Brain (organoid and tissue), 16 donors: ENCODE measurements at places on chromosomes 5 and 9.

- DNase-seq: no peak
Measured at GRCh38 chr9:96029722-96030530, 154.4 kb downstream of the ERCC6L2 start.

GRCh38 chr5:135426102-135427082, 20.8 kb downstream of the DCANP1 start:
- DNase-seq: no peak

DNA sequence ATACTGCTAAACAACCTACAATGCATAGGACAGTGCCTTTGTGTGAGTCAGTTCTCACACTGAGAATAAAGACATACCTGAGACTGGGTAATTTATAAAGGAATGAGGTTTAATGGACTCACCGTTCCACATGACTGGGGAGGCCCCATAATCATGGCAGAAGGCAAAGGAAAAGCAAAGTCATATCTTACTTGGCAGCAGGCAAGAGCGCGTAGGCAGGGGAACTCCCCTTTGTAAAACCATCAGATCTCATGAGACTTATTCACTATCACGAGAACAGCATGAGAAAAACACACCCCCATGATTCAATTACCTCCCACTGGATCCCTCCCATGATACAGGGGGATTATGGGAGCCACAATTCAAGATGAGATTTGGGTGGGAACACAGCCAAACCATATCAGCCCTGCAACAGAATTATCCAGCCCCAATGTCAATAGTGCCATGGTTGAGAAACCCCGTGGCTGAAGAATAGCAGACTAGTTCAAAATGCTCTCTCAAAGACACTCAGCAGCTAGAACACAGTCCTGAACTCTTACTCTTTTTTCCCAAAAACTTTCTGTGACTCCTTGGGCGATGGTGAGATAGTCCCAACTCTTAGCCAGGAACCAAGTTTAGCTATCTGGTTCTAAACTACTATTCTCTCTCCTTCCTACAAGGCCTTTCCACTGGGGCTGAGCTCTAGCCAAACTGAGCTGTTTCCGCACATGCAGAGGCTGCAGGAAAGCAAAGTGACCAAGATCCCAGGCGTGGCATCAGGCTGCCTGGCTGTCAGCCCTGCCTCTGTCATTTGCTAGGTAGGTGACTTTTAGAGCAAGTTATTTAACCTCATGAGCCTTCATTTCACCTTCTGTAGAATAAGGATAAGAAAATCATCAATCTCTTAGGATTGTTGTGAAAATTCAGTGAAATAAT, 21.7 kb downstream of the FAT2 start:
- DNase-seq: no peak

DNA sequence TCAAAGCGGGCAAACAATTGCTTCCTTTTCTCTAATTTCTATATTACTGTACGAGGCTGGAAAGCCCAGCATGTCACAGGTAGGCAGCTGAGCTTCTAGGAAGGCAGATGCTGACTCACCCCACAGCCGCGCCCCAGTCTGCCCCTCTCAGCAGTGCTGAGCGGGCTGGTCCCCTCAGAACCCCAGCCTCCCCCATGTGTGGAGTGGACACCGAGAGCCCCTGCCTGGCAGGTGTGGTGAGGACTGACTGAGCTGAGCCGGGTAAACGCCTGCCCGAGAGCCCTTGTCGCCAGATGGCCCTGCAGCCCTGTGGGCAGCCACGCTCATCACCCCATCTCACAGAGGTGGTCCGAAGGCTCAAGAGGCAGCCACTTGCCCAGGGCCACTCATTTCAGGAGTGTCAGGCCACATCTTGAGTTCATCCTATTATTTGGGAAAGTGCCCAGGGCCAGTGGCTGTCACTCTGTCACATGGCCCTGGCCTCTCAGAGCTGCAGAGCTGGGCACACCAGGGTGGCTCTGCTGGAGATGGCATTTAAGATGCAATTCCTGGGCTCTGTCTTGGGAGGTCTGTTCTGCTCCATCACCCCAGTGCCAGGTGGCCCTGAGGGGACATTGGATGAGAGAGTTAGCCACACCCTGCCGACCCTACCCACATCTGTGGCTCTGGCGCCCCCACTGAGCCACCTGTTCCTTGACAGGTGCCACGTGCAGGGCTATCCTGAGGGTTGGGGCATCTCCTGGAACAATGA, 12.4 kb downstream of the CARD19 start:
- DNase-seq: no peak

DNA sequence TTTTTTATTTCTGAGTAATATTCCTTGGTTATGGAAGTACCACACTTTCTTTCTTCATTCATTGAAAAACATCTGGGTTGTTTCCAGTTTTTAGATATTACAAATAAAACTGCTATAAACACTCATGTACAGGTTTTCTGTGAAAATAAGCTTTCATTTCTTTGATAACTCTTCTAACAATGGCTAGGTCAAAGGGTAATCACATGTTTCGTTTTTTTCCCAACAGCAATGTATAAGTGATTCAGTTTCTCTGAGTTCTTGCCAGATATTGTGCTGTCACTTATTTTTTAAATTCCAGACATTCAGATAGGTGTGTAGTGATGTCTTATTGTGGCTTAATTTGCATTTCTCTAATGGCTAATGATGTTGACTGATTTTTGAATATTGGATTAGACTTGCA, 16.7 kb upstream of the TNPO1 start:
- no peak for DNase-seq

- DNase-seq: no peak
Measured at GRCh38 chr5:165152058-165152457, 1646.6 kb downstream of the MAT2B start.

- DNase-seq: peak; percentile 62
Measured at GRCh38 chr9:92242260-92243136, 51.0 kb downstream of the IARS1 start.

- no peak for DNase-seq
Measured at GRCh38 chr9:134968011-134968822, 50.5 kb upstream of the FCN1 start.

- peak; percentile 60 for DNase-seq
Measured at GRCh38 chr5:12183003-12183402, 278.8 kb upstream of the CTNND2 start.

DNA sequence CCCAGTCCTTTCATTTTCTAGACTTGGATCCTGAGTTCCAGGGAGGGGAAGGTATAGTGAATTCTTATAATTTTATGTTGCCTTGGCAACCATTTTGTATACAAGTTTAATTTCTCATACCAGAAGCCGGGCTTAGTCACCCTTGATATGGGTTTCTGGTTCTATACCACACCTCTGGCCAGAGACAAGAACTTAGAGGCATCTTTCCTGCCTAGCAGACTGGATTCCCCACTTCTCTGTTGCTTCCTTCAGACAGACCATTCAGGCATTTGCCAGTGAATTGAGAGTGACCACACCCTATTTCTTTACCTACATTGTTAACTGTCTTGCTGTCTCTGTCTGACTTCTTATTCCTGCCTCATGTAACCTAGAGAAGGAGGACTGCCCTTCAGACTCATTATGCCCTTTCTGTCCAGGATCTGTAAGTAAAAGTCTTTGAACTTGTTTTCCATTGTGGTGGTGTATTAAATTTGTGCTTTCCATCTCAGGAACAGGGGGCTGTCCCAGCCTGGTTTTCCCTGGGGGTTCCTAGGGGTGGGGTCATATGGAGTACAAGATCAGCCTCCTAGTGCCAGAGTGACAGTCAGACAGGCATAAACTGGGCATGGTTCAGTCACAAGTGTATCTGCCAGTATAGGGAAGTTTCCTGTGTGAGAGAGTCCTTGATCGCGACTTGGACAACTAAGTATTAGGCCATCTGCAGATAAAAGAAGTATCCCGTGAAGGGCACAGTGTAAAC, 27.4 kb downstream of the TNFSF8 start:
- DNase-seq: no peak

DNA sequence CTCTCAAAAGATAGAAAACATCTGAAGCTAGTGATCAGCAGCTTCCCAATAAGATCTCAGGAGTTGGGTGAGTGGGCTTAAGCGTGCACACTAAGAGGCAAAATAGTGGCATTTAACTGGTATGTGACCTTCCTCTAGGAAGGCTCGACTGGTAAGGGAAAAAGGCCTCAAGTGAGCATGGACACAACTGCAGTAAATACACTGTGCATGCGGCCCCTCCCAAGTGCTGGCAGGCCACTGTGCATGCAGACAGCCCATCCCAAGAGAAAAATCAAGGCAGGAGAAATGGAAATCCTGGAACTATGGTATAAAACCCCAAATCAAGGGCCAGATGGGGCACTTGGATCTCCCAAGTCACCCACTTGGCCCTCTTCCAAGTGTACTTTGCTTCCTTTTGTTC, 112.7 kb downstream of the SMC2 start:
- no peak for DNase-seq

DNA sequence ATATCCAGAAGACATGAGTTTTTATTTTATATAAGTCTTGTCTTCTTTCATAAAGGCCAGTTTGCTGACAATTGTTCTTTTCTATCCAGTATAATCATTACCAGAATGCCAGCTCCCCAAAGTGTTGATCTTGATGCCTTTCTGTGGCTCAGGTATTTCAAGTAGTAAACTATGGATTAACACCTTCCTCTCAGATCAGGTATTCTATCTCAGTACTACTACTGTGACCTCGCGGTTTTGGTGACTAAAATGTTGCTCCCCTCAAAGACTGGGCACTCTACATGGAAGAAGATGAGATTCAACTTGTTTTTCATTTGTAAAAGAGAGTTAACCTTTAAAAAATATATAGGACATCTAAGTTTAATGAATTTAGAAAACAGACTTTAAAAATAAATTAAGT, 58.1 kb downstream of the GNG10 start:
- DNase-seq: no peak

- DNase-seq: no peak
Measured at GRCh38 chr9:76289042-76289441, 105.2 kb downstream of the RFK start.

DNA sequence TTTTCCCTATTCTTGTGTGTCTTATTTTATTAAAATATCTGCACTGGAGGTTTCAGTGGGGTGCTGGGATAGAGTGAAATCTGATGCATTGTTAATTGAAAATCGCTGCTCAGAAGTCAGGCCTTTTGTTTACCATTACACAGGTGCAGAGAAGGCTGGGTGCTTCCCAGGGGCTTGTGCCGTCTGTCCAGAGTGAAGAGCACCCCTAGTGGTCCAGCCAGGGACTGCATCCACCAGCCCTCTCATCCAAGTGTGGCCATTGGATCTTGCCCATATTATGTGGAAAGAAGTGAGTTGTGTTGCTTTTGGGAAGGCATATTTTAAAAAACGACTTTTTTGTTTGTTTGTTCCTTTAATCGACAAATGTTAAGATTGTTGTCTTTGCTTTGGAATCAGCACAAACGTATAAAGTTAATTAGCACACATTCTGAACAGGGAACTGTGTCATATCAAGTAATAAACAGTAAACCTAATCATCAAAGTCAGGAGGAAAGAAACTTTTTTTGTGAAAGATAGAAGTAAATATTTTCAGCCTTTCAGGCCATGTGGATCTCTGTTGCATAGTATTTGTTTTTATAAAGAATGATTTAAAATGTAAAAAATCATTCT, 315.6 kb downstream of the MTRR start:
- DNase-seq: no peak

DNA sequence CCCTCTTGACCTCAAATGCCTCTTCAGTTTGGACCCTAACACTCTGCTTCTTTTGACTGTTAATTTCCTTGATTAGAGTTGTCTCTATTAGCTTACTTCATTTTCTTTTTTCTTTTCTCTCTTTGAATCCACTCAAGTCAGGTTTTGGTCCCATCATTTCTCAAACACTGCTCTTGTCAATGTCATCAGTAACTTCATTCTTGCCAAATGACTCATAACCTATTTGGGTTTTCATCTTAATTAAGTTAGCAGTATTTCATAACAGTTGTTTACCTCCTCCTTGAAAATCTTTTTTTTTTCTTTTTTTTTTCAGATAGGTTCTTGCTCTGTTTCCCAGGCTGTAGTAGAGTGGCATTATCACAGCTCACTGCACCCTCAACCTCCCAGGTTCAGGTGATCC, 119.6 kb downstream of the PARP8 start:
- no peak for DNase-seq

- no peak for DNase-seq
Measured at GRCh38 chr5:55406292-55406691, 98.5 kb downstream of the MTREX start.

DNA sequence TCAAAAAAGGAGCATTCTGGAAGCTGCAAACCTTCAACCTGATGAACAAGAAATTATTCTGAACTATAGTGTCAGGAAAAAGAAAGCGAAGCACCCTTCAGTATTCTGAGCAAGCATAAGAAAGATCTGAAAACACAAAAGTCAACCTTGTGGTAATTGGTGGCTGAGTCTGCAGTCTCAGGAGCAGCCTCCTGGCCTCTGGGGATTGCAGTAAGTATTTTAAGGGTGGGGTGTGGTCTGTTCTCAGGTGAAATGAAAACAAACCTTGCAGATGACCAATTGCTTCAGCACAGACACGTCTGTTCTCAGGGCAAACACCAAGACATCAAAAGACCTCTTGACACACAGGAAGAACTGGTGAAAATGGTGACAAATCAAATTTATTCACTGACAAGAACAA, 147.8 kb upstream of the RAPGEF1 start:
- no peak for DNase-seq

DNA sequence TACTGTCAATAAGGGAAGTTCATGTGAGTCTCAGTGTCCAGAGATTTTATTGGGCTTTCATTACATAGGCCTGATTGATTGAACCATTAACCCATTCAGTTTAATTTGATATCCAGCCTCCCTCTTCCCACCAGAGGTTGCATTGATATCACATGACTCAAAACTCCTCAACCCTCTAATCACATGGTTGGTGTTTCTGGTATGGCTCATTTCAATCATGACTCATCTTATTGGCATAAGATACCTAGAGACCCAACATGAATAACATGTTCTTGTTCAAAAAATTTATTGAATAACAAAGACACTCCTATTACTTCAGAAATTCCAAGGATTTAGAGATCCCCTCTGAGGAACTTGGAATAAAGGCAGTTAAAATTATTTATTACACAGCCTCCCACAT, 982.2 kb downstream of the TLE1 start:
- no peak for DNase-seq

GRCh38 chr9:130172858-130173665, 858 bp downstream of the NCS1 start:
- peak; percentile 48 for DNase-seq

DNA sequence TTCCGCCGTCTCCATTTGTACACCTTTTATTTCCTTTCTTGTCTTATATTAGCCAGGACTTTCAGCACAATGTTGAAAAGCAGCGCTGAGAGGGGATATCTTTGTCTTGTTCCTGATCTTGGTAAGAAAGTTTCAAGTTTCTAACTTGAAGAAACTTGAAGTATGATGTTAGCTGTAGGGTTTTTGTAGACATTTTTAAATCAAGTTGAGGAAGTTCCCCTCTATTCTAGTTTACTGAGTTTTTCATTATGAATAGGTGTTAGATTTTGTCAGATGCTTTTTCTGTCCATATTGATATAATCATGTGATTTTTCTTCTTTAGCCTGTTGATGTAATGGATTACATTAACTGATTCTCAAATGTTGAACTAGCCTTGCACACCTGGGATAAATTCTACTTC, 425.7 kb downstream of the PIK3R1 start:
- DNase-seq: no peak

- no peak for DNase-seq
Measured at GRCh38 chr5:41686191-41686590, 175.8 kb upstream of the PLCXD3 start.
